ENCODE measurements at places on chromosomes 3 and 15. TPM values are rescaled to one million over a fixed set of nuclear protein-coding genes. Genes with fewer than 3 reads are reported as not detected.

GOLGA8G gene
- total RNA-seq = not detected

LRRIQ4 gene
- total RNA-seq = not detected

GRCh38 chr15:48868536-48868935 is 9.4 kb upstream of the EID1 start:
- H3K27me3 ChIP-seq = no peaks in the 10 kb centered on the region
- no peaks in the 10 kb centered on the region for H3K4me1 ChIP-seq
- DNase-seq = no peak
- H3K27ac ChIP-seq = no peak overlapping the region

FSIP1 gene
- total RNA-seq = 0.24 TPM

ZMYND10 gene
- total RNA-seq = 1.6 TPM

DNA sequence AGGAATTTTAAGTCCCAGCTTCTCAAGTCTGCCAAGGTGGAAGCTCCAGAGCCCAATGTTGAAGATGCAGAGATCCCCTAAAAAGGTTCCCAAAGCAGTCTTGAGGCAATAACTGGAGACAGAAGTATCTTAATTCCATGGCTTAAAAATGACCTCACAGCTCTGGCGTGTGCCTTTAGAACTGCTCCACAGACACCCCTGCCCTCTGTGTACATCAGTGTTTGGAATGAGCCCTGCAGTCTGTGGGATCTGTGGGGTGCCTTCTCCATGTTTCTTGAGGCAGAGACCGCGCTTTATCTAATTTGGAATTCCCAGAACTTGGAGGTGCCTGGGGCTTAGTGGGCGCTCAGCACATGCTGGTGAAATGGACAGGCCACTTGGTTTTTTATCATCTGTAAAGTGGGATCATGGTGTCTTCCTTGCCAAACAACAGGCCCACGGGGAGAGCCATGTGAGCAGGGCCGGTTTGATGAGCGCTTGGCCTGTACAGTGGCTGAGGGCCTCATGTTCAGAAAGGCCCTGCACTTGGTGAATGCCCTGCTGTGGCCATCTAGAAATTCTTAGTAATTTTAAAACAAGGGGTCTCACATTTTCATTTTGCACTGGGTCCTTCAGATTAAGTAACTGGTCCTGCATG is 7.1 kb downstream of the ITGA11 start:
- no peaks in the 10 kb centered on the region for H3K36me3 ChIP-seq
- H3K27me3 ChIP-seq = no peaks in the 10 kb centered on the region
- no peak overlapping the region for H3K4me3 ChIP-seq
- DNase-seq = no peak
- H3K27ac ChIP-seq = no peak overlapping the region
- H3K4me1 ChIP-seq = no peaks in the 10 kb centered on the region

DNA sequence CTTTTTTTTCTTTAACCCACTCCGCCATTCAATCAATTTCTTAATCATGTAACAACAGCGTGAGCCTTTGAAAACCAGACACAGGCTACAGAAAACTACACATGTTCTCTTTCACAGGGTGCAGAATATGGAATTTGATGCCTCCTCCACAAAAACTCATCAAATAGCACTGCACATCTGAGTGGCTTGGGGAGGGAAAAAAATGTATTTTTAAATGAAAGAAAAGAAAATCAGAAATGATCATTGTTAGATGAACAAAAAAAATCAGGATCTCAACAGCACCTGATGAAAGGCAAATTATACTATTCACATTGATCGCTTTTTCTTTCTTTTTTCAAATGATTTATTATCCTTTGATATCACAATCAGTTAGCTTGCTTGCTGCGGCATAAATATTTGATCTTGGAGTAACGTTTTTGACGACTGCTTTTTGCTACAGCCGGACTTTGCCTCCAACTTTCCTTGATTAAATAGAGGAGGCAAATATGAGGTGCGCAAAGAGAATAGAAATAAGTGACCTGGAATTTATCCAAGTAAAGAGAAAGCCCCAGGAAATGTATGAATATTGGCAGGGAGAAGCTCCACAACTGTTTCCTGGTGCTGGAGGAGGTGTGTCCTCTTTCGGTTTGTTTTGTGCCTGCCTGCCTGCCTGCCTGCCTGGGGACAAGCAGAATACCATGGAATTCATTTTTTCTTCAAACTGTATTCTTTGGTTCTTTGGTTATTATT is 63.1 kb downstream of the EDEM1 start:
- H3K4me1 ChIP-seq = peaks cover 9% of the 10 kb centered on the region
- peak overlapping the region; percentile 29 for H3K4me3 ChIP-seq
- DNase-seq = peak; percentile 8
- no peaks in the 10 kb centered on the region for H3K27me3 ChIP-seq

- H3K4me1 ChIP-seq = peaks cover 5% of the 10 kb centered on the region
- DNase-seq = no peak
- H3K27me3 ChIP-seq = no peaks in the 10 kb centered on the region
Measured at GRCh38 chr3:121562148-121562547, 5.6 kb upstream of the ARGFX start.

- no peaks in the 10 kb centered on the region for H3K36me3 ChIP-seq
- H3K4me1 ChIP-seq = no peaks in the 10 kb centered on the region
- H3K27ac ChIP-seq = no peak overlapping the region
- H3K4me3 ChIP-seq = no peak overlapping the region
- no peak for DNase-seq
- no peaks in the 10 kb centered on the region for H3K27me3 ChIP-seq
Measured at GRCh38 chr3:8451696-8452095, 49.9 kb upstream of the LMCD1 start.

CELF6 gene
- total RNA-seq = 0.70 TPM

GOLIM4 gene
- 19.6 TPM for total RNA-seq

DNA sequence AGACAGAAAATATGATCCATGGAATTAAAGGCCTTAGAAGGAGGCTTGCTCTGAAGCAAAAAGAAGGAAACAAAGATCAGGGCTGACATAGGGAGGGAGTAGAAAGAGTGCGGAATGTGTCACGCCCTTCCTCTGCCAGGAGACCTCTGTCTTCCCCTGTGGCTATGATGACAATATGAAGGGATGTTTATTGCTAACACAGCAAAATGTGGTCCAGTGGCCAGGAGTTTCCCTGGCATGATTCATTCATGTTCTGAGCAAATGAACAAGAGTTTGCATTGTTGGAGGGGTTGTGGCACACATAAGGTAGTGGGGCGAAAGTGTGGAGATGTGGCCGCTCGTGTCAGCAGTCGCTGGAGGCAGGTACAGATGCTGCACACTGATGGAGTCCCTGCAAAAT is 169.4 kb downstream of the SHQ1 start:
- no peak for DNase-seq
- no peak overlapping the region for H3K4me3 ChIP-seq
- H3K36me3 ChIP-seq = no peaks in the 10 kb centered on the region

IGF1R gene
- total RNA-seq = 87.8 TPM

CSK gene
- total RNA-seq = 33.1 TPM

- peak overlapping the region; percentile 95 for H3K4me3 ChIP-seq
- H3K36me3 ChIP-seq = no peaks in the 10 kb centered on the region
- H3K27ac ChIP-seq = peak overlapping the region; percentile 97
- H3K27me3 ChIP-seq = no peaks in the 10 kb centered on the region
Measured at GRCh38 chr15:80059786-80060355, 395 bp downstream of the ZFAND6 start.

GRCh38 chr15:81023483-81024264 is 23.0 kb downstream of the TLNRD1 start:
- peak; percentile 91 for DNase-seq
- H3K27me3 ChIP-seq = no peaks in the 10 kb centered on the region
- H3K36me3 ChIP-seq = no peaks in the 10 kb centered on the region
- peaks cover 9% of the 10 kb centered on the region for H3K4me1 ChIP-seq
- H3K27ac ChIP-seq = peak overlapping the region; percentile 73
- H3K4me3 ChIP-seq = no peak overlapping the region

- no peaks in the 10 kb centered on the region for H3K36me3 ChIP-seq
- H3K27ac ChIP-seq = no peak overlapping the region
- H3K4me3 ChIP-seq = no peak overlapping the region
- H3K27me3 ChIP-seq = peaks cover 15% of the 10 kb centered on the region
Measured at GRCh38 chr3:72102112-72102616, 317.2 kb upstream of the PROK2 start.

DNA sequence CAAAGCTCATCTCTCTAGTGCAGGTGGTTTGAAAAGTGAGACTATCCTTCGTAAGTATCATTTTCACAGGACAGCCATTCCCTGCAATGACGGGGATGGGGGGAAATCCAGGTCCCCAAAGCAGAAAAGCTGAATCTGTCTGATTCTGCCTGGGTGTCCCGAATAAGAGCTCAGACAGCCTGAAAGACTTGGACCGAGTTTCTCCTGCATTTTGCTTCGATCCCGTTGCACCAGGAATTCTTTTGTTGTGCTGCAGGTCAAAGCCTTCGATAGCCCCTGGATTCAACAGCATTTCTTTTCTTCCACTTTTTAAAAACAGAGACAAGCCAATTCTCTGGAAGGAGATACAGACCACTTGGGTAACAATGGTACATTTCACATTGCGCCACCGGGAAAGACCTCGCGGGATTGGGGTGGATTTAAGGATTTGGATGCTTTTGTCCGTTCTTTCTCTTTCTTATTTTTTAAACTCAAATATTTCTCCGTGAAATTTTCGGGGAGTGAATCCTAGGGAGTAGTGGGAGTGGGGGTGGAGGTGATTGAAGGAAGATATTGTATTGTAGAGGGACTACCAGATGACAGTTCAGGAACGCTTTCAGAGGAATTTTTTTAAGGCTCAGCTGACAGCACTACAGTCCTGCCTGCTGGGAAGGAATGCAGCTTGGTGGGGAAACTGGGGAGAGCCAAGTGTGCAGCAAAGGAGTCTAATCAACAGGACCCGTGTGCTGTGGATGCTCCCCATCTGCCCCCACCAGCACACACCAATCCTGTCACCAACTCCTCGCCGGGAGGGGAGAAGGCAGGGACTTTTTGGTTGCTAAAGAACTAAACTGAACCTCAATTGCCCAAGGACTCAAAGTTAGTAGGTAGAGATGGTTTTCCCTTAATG is 2.6 kb downstream of the SLITRK3 start:
- DNase-seq = no peak
- H3K27ac ChIP-seq = no peak overlapping the region
- H3K36me3 ChIP-seq = no peaks in the 10 kb centered on the region
- peak overlapping the region; percentile 13 for H3K4me3 ChIP-seq

SPTBN5 gene
- 1.3 TPM for total RNA-seq

GRCh38 chr3:15288331-15289035 is 43.9 kb downstream of the SH3BP5 start:
- H3K27me3 ChIP-seq = no peaks in the 10 kb centered on the region
- H3K36me3 ChIP-seq = no peaks in the 10 kb centered on the region
- no peak overlapping the region for H3K4me3 ChIP-seq
- H3K27ac ChIP-seq = peak overlapping the region; percentile 54
- peaks cover 51% of the 10 kb centered on the region for H3K4me1 ChIP-seq
- no peak for DNase-seq

DNA sequence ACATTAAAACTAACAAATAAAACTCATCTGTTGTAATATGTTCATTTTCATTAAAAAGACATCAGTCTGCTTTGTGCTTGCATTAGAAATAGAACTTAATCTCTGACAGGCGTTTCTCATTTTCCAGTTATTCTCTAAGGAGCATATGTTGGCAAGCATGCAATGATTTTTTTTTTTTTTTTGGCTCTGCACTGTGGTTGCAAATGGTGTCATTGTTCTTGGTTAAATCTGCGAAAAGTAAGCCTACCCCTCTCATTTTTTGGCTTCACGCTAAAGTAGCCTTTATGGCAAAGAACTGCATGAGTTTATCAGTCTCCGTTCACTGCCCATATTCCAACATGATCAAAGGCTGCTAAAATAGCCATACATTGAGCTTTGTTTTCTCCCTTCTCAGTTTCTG is 403.2 kb downstream of the MECOM start:
- no peaks in the 10 kb centered on the region for H3K36me3 ChIP-seq
- no peak overlapping the region for H3K4me3 ChIP-seq
- peaks cover 12% of the 10 kb centered on the region for H3K4me1 ChIP-seq
- H3K27me3 ChIP-seq = no peaks in the 10 kb centered on the region

HERC2 gene
- total RNA-seq = 67.8 TPM

DNA sequence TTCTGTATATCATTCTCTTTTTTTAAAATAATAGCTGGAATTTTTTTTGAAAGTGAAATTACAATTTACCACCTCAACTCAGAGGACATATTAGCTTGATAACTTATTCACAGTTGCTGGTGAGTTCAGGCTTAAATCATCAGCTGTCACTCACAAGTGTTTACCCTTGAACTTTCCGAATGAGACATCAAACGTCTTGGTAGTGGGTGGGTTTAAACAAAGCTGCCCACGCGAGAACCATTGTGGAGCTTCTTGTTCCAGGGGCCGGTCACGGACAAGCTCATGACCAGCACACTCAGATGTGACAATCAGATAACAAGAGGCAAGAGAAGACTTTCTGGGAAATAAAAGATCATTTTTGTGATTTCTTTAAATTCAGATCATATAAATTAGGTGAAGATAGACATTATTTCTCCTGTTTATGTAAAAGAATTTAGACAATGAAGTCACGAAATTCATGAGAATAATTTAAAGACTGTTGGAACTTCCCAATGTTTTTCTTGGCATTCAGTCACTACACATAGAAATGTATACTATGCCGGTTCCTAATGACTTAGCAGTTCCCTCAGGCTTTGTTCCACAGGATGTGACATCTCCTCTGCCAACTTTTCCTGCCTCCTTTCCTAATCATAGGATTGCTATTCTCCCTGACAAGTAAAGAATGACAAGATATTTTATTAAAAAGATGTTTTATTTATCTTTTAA is 29.3 kb downstream of the BTD start:
- no peaks in the 10 kb centered on the region for H3K36me3 ChIP-seq
- no peaks in the 10 kb centered on the region for H3K27me3 ChIP-seq
- peaks cover 34% of the 10 kb centered on the region for H3K4me1 ChIP-seq
- no peak overlapping the region for H3K27ac ChIP-seq

DNA sequence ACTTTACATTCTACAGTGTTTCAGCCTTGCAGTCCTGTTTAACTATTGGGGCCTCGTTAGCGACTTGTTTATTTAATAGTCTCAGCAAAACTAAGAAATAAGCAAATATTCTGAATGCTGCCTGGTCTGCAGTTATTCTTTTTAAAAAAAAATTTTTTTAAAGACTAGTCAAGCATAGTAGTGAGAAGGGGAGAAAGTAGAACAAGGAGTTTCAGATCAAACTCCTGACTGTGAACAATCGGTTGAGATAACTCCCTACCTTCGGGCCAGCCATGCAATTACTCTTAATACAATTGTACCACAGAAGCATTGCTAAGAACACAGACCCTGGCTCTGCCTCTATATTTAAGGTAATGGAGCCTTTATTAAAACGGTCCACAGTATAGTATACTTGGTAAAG is 5.8 kb upstream of the DUT start:
- no peaks in the 10 kb centered on the region for H3K27me3 ChIP-seq
- no peaks in the 10 kb centered on the region for H3K36me3 ChIP-seq
- peaks cover 4% of the 10 kb centered on the region for H3K4me1 ChIP-seq
- no peak overlapping the region for H3K27ac ChIP-seq
- DNase-seq = no peak
- no peak overlapping the region for H3K4me3 ChIP-seq

SGO1 gene
- total RNA-seq = 1.6 TPM

GRCh38 chr3:124396339-124396950 is 333.8 kb upstream of the UMPS start:
- H3K36me3 ChIP-seq = no peaks in the 10 kb centered on the region
- no peaks in the 10 kb centered on the region for H3K4me1 ChIP-seq
- DNase-seq = no peak
- no peak overlapping the region for H3K4me3 ChIP-seq
- no peak overlapping the region for H3K27ac ChIP-seq

All from suprapubic skin (tissue), 4 donors.